PC-9 (cell line): ENCODE measurements at places on chromosomes 16 and 17. TPM values are rescaled to one million over a fixed set of nuclear protein-coding genes. Genes with fewer than 3 reads are reported as not detected.

DNA sequence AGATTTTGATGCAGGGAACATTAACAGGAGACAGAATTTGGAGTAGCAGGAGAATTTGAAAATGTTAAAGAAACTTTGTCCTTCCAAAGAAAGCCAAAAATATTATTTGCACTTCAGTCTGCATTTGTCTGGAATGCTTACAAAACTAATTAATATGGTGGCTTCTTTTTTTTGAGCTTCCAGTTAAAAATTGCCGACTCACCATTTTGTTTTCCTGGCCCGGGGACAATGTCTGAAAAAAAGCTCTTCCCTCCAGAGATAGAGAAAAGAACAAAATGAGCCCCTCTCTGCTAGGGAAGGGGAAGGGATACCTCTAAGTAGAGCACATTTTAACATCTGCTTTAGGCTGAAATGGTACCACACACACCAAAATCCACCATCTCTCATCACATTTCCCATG lies 360.8 kb downstream of the SOX9 start:
- DNase-seq, result no peak

DNA sequence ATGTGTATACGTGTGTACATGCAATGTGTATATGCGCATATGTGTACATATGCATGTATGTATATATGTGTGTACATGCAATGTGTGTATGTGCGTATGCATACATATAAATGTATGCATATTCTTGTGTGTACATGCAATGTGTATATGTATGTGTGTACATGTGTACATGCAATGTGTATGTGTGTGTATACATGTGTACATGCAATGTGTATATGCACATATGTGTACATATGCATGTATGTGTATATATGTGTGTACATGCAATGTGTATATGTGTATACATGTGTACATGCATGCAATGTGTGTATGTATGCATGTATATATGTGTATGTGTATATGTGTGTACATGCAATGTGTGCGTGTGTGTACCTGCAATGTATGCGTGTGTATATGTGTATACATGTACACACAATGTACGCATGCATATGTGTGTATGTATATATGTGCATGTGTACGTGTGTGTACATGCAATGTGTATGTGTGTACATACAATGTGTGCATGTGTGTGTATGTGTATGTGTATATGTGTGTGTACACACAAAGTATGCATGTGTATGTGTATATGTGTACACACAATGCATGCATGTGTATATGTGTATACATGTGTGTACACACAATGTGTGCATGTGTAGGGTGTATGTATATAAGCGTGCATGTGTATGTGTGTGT lies 167.7 kb downstream of the SHISA9 start:
- no peak for DNase-seq

KLHL11 gene
- 13.3 and 14.5 TPM in 2 replicates for total RNA-seq

GRCh38 chr17:44350733-44351226 lies 5.7 kb downstream of the GRN start:
- peak; percentile 61 for DNase-seq

DNA sequence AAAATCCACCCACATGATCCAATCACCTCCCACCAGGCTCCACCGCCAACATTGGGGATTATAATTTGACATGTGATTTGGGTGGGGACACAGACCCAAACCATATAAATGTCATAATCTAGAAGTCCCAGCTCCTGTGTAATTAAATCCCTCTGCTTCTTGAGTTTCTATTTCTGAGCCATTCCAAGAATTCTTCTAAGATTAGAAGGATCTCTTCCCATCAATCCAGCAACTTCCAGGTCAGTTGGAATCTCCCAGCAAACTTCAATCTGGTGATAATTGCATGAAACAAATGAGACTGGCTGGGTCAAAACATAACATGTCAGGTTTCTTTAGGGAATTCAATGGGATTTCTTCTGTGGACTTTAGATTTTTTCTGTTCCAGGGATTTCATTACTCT lies 127.8 kb upstream of the CDH5 start:
- no peak for DNase-seq

CCL4L2 gene
- not detected in 2 replicates for total RNA-seq

DNA sequence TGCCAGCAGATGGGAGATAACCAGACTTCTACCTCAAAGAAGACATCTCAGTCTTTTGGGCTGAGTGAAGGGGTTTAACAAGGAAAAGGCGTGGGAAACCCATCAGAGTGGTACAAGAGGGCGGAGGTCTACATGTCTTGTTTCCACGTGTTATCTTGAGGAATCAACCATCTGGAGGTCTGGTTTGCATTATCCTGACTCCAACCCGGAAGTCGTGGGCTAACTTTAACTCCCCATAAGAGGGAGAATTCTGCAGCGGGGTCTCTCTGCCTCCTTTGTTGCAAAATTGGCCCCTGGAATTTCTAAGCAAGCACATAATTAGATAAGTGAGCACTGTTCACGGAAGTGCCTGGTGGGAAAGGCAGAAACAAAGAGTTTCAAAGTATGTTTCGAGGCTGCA lies 398.7 kb upstream of the C16orf82 start:
- DNase-seq, result no peak

EVI2B gene
- total RNA-seq, result not detected in 2 replicates

NECAB2 gene
- 0.74 and 1.3 TPM in 2 replicates for total RNA-seq
